ENCODE measurements at places on chromosomes 12 and 14. TPM values are rescaled to one million over a fixed set of nuclear protein-coding genes. Genes with fewer than 3 reads are reported as not detected.

The PIANP gene
- 0.14 TPM for total RNA-seq

The CHURC1 gene
- total RNA-seq: 44.0 TPM

The FOXN3 gene
- 41.8 TPM for total RNA-seq

The MYH6 gene
- not detected for total RNA-seq

The RHOJ gene
- total RNA-seq: 177 TPM
